Activated T-helper 17 cell treated with anti-CD3 and anti-CD28 coated beads, Interleukin-2, amount 50 U/mL, for 72 hours (primary cell): ENCODE measurements at places on chromosomes 6 and 20. TPM values are rescaled to one million over a fixed set of nuclear protein-coding genes. Genes with fewer than 3 reads are reported as not detected.

Gene SRC
- 5.1 TPM for total RNA-seq

Gene TINAG
- total RNA-seq = not detected

Gene CTCFL
- not detected for total RNA-seq

Gene POPDC3
- 0.24 TPM for total RNA-seq

Gene FNDC11
- not detected for total RNA-seq

Gene HUS1B
- 1.8 TPM for total RNA-seq

Gene COL11A2
- 1.2 TPM for total RNA-seq

Gene MUC21
- not detected for total RNA-seq

Gene AGER
- 50.2 TPM for total RNA-seq

Gene BTBD9
- total RNA-seq = 28.3 TPM

Gene FERMT1
- total RNA-seq = 0.13 TPM

Gene CNR1
- not detected for total RNA-seq

Gene FOXQ1
- total RNA-seq = not detected

Gene NRSN1
- not detected for total RNA-seq

Gene ARFGEF3
- total RNA-seq = 8.0 TPM

Gene MRPS10
- 42.3 TPM for total RNA-seq

Gene DEFB132
- total RNA-seq = not detected

Gene BACH2
- 22.9 TPM for total RNA-seq

Gene SIRPB2
- not detected for total RNA-seq

Gene ELMO2
- 57.2 TPM for total RNA-seq

Gene STMND1
- total RNA-seq = 0.71 TPM

Gene HSPA12B
- total RNA-seq = not detected

Gene TBP
- 25.6 TPM for total RNA-seq

Gene OPN5
- not detected for total RNA-seq

Gene EYA2
- total RNA-seq = not detected

Gene PKIB
- 1.1 TPM for total RNA-seq

Gene TRIM40
- not detected for total RNA-seq

Gene GDAP1L1
- not detected for total RNA-seq
